ENCODE measurements at places on chromosomes 12 and 14.

DNA sequence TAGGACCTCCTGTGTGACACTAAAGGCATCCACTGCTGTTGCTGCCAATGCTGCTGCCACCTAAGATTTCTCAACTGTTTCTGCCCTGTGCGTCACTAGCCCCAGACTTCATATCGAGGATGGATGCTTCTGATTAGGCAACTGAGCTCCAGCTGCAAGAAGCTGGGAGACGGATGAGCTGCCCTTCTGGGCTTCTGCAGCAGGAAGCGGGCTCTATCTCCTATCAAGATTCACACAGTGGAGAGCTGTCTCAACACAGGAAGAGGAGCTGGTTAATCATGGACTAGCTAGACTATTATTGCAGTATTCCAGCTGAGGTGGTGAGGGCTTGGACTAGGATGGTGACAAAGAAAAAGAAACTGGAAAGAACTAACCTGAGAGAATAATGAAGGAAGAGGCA is 59.2 kb upstream of the PELI2 start:
- no peak for DNase-seq

DNA sequence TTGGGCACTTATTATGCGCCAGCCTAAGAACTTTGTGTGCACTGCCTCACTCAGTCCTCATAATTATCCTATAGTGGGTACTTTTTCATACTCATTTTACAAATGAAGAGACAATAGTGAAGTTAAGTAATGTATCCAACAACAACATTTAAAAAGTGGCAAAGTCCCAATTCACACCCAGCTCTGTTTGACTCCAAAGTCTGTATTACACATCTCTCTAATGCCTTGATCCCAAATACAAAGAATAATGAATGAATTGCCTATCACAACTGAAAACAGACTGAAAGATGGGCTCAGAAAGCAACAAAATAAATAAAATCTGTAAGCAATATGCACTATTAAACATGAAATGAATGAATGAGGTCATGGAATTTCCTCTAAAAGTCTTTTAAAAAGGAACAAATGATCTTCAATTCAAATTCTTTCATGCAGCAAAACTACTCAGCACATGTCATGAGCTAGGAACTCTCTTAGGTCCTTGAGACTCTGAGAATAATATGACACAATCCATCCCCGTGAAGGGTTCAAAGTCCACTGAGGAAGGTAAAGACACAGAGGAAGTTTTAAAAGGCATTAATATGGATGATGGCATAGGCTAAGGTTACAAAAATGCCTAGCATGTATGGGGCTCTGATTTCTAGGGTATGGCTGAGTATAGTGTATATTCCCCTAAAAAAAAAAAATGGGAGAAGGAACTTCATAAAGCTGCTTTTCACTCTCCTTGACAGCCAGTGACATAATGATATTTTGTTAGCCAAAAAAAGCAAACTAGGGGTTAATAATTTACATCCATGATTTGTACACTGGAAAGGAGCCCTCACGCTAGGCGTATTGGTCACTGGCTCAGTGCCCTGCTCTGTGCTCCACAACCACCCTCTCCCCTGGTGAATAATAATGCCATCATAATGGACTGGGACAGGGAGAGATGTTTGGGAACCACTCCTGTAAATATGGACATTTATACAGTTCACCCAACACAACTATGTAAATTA is 103.4 kb downstream of the SLC2A13 start:
- DNase-seq: no peak

DNA sequence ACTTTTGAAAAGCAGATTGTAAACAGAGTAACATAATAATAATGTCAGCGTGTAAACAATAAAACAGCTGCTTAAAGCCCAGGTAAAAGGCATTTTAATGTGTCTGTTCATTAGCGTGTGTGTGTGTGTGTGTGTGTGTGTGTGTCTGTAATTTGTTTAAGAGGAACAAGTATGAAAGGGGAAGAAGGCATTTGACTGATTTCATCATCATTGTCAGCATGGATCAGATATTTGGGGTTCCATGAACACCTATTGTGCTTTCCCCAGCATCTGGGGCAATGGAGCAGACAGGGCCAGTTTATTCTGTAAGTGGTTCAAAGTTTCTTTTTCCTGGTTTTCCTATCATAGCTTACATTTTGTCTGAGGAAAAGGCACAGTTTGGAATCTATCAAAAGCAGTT is 28.9 kb downstream of the SLC25A21 start:
- DNase-seq: no peak

DNA sequence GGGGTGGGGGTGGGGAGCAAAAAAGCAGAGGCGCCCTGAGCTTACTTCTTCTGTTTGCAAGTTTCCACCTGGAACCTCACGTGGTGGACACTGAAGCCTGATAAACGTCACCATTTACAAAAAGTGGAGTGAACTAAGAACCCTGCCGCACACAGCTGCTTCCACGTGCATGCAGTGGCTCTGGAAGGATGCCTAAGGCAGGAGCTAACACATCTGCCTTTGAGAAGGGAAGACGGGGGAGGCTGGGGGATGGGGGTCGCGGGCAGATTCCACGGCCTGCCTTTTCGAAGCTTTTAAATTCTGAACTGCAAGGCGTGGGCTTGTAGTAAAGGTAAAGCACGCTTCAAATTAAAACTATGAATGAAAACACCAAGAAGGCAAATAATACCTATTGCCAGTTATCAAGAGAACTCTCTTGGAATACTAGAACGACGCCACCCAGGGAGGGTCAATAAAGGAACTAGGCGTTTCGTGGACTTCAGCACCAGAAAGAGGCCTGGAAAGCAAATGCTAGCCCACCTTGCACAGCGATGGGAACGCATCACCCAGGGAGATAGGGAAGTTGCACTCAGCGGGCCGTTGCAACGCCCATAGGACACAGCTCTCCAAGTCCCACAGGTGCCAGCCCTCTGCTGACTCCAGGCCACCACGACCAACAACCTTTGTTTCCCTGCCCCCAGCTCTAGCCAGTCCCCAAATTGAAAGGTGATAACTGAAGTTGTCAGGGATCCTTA is 61.8 kb downstream of the TESC start:
- no peak for DNase-seq

GRCh38 chr12:111355201-111355925 is 13.5 kb downstream of the PHETA1 start:
- no peak for DNase-seq

DNA sequence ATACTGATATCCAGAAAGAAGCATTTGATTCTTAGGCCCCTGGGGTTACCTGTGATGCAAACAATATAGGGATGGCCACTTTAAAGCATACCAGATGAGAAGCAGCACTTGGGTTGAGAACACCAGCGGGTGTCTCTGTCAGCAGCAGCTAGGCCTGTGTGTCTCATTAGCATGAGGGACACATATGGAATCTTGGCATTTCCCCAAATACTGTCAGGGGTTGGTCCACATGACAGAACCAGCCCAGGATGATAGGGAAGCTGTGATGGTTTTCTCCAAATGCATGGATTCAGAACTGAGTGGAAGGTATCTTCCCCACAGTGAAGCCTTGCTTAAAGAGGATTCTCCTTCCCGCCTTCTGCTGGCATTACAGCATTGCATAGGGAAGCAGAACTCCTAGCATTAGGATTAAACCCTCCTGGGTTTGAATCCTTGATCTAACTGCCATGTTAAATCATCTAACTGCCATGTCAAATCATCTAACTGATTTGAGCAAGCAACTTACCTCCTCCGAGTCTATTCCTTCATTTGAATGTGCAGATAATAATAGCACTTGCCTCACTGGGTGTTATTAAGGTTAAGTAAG is 111.5 kb upstream of the WSCD2 start:
- DNase-seq: no peak

GRCh38 chr14:54127526-54127925 is 170.9 kb upstream of the BMP4 start:
- DNase-seq: peak; percentile 27

DNA sequence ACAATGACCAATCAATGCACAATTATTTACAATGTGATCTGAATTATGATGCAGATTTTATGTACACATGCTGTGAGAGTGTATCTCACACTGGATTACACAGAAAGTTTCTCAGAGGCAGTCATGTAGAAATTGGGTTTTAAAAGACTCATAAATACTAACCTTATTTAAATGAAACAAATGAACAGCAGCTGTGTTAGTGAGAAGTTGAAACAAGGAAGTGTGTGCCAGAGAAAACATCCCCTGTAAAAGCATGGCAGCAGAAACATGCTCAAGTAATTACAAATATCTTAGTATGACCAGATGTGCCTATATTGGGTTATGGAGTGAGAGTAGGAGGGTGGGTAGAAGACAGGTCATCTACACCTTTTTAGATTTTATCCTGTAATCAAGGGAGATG is 723.7 kb downstream of the C12orf50 start:
- no peak for DNase-seq

DNA sequence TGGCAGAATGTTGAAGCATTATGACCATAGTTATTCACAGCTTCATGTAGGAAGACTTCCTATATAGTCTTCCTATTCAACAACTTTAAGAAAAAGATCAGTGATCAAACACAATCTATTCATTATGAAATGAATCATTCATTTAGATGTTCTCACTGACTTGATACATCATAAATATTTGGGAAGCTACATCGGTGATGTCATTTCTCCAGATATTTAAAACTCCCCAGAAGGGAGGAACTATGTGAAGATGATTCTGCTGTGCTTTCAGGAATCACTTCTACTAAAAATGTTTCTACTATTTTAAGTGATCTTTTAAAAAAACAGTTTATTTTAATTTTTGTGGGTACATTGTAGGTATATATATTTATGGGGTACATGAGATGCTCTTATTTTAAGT is 316.4 kb downstream of the BCAT1 start:
- DNase-seq: no peak

DNA sequence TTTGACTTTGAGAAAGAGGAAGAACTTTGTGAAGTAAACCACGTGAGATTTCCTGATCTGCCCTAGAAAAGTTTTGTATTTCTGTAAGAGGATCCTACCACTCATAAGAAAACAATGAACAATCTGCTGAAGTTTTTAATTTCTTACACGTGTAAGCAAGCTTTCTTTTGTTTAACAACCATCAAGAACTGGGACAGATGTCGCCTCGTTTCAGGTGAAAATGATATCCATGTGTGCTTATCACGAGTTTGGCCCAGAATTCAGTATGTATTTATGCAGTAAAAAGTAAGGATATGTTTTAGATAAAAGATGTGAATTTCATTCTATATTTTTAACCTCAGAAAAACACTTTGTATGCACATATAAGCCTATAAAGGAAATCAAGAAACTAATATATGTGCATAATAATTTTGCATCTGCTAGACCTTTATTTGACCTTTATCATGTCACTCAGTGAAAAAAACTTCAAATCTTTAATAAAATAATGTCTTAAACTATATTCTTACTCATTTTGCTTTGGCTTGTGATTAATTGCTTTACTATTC is 56.9 kb upstream of the DHRS4 start:
- no peak for DNase-seq

DNA sequence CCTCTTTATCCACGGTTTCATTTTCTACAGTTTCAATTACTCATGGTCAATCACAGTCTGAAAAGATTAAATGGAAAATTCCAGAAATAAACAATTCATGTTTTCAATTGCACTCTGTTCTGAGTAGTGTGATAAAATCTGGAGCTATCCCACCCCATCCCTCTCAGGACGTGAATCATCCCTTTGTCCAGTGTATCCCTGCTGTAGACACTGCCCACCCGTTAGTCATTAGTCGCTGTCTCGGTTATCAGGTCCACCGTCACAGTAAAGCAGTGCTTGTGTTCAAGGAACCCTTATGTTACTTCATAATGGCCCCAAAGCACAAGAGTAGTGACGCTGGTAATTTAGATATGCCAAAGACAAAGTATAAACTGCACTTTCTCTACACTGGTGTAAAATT is 141.0 kb upstream of the LMNTD1 start:
- DNase-seq: peak; percentile 80

- DNase-seq: no peak
Measured at GRCh38 chr12:85405262-85405661, 125.2 kb downstream of the ALX1 start.

DNA sequence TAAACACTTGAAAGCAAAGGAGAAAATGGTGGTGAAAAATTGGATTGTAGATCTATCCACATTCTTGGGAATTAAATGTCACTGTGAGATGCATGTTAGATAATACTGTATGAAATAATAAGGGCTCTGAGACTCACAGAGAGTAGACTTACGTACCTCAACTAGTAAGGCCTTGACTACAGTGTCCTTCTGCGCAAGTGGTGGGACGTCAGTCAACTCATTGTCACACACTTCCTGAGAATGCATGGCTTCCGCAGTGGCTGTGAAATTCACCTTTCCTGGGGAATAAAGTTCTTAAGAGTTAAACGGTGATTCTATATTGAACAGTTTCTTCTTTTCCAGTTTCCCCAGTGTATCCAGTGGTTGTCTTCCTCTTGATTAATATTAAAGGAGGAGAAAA is 32.6 kb upstream of the PZP start:
- DNase-seq: no peak

DNA sequence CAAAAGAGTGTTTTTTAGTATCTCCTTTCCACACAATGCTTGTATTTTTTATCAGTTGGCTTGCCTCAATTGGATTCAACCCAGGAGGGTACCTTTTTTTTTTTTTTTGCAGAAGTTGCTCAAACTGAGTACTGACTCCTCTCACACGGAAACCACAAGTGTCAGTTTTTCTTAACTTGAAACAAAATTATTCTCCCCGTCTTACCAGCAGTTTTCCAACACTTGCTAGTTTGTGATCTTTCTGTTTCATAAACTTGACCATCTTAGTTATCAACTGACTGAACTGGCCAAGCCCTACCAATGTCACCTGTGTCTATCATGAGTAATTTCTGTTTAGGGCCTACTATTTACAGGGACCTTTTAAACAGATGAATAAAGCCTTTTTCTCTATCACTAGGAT is 34.1 kb upstream of the ITPR2 start:
- no peak for DNase-seq

- no peak for DNase-seq
Measured at GRCh38 chr12:119915894-119916510, 38.9 kb upstream of the CIT start.

DNA sequence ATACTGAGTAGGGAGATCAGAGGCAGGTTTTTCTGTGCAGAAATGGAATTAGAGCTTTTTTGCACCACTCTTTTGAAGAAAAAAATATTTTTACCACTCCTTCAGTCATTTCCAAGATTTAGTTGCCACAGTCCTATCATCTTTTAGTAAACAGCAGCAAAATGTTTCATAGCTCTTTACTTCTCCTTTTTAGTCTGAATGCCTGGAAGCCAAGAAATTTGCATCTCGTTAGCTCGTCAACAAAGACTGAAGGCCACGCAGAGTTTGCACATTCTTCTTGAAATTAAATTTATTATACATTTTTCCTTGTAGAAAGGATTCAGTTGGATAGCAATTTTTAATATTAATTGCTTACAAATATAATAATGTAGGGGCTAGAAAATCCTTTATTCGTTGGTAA is 544.5 kb upstream of the ATP2B1 start:
- DNase-seq: no peak

- no peak for DNase-seq
Measured at GRCh38 chr12:93759512-93760081, 82.4 kb downstream of the CRADD start.

- DNase-seq: no peak
Measured at GRCh38 chr14:90829677-90830076, 13.4 kb upstream of the TTC7B start.

- DNase-seq: no peak
Measured at GRCh38 chr14:66487164-66487563, 993 bp downstream of the CCDC196 start.

- peak; percentile 97 for DNase-seq
Measured at GRCh38 chr12:41521872-41522379, 333.8 kb downstream of the PDZRN4 start.

GRCh38 chr12:9751204-9752144 is 9.2 kb downstream of the CD69 start:
- peak; percentile 31 for DNase-seq
